ENCODE measurements at places on chromosomes 3 and 15. TPM values are rescaled to one million over a fixed set of nuclear protein-coding genes. Genes with fewer than 3 reads are reported as not detected.

Gene KAT2B
- total RNA-seq, result 41.4 TPM

DNA sequence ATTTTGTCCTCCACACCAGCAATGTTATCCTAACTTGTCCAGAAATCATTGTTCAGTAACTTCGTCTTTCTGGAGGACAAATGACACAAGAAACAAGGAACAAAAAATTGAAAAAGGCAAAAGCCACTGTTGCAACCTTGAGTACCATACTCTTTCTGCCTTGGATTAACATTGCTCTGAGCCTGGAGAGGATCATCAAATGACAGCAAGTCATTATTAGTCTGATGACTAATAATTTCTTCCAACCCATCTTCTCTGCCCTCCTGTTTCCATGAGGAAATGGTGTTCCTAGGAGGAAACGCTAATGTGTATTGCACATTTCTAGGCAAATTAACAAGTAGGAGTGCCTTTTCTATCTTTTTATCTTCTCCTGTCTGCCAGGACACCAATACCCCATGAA is 153.9 kb downstream of the PCCB start:
- no peak overlapping the region for H3K27ac ChIP-seq
- H3K36me3 ChIP-seq, result peaks cover 5% of the 10 kb centered on the region
- no peaks in the 10 kb centered on the region for H3K4me1 ChIP-seq
- H3K4me3 ChIP-seq, result no peak overlapping the region

- no peaks in the 10 kb centered on the region for H3K27me3 ChIP-seq
- H3K36me3 ChIP-seq, result no peaks in the 10 kb centered on the region
- no peak overlapping the region for H3K27ac ChIP-seq
- no peak for DNase-seq
These were observed 95.2 kb downstream of the SPATA16 start for GRCh38 chr3:173045770-173046382.

Gene MITF
- total RNA-seq, result 45.1 TPM

GRCh38 chr3:168803536-168803935 is 707.8 kb upstream of the GOLIM4 start:
- H3K36me3 ChIP-seq, result no peaks in the 10 kb centered on the region
- H3K27me3 ChIP-seq, result no peaks in the 10 kb centered on the region
- no peak for DNase-seq
- no peaks in the 10 kb centered on the region for H3K4me1 ChIP-seq

Gene ERC2
- 1.5 TPM for total RNA-seq

Gene OR5K2
- total RNA-seq, result not detected

DNA sequence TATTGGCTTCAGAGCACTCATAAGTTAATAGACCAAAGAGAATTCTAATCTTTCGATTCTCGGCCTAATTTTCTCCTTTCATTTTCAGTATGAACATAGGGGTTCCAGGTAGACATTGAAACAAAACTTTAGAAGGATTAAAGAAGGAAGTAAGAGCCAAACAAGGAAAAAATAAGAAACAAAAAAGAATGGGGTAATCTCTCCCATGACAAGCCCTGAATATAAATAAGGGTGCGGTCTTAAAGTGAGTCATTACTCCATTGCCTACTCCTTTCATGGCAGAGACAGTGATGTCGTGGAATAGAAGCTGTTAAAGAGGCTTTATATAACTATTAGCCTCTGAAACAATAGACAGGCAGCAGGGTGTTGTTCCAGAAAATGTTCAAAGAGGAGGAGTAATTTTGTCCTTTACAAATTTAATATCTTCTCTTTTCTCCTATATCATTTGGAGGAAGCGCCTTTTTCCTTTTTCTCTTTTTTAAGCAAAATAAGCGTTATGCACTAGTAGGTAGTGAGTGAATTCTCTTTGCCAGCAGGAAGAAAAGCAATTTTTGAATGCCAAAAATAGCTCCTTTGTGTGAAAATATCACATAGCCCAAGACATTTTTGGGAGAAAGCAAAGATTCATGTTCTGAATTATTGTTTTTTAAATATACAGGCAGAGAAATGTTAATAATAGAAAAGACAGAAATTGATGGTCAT is 607.9 kb upstream of the KCNMB2 start:
- H3K36me3 ChIP-seq, result no peaks in the 10 kb centered on the region
- no peak overlapping the region for H3K4me3 ChIP-seq
- H3K27ac ChIP-seq, result no peak overlapping the region
- H3K4me1 ChIP-seq, result no peaks in the 10 kb centered on the region
- H3K27me3 ChIP-seq, result no peaks in the 10 kb centered on the region

GRCh38 chr3:138987181-138987580 is 18.9 kb downstream of the PRR23A start:
- DNase-seq, result no peak
- H3K27me3 ChIP-seq, result no peaks in the 10 kb centered on the region
- H3K4me3 ChIP-seq, result no peak overlapping the region
- no peak overlapping the region for H3K27ac ChIP-seq

GRCh38 chr3:186489507-186489906 is 54.7 kb downstream of the CRYGS start:
- no peak overlapping the region for H3K27ac ChIP-seq
- H3K36me3 ChIP-seq, result no peaks in the 10 kb centered on the region
- H3K4me3 ChIP-seq, result no peak overlapping the region
- no peaks in the 10 kb centered on the region for H3K27me3 ChIP-seq

Gene ADCY5
- 5.6 TPM for total RNA-seq

DNA sequence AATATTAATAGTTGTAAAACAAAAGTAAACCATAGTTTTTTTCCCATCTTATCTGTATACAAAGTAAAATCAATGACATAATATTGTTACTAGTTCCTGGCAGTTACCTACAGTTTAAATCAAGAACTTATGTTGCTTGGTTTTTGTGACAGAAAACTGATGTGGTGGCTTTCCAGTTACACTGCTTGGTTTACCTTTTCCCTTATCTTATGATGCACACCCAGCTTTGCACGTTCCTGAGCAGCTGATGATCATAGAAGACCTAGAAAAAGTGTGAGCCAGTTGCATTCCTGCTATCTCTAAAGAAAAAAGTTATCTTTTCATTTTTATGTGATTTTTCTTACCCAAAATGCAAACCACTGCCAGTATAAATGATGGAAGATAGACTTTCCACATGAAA is 36.4 kb upstream of the LAMP3 start:
- no peak overlapping the region for H3K4me3 ChIP-seq
- no peaks in the 10 kb centered on the region for H3K4me1 ChIP-seq

DNA sequence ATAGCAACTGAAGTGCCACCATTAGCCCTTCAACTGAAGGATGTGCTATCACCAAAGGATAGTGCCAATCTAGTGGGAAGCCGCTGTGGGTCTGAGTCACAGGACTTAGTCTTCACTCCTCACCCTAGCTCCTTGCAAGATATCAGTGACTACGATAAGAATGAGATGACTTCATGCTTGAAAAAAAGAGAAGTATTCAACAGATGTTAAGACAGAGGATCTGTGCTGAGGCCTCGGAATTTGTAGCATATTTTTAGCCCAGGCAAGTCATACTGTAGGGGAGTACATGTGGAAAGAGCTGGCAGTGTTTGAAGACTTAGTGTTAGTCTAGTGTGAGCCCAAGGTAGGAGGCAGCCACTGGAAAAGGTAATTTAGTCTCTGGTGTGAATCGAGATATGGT is 270.7 kb upstream of the LRTM1 start:
- DNase-seq, result no peak
- H3K27me3 ChIP-seq, result no peaks in the 10 kb centered on the region
- no peaks in the 10 kb centered on the region for H3K36me3 ChIP-seq
- H3K27ac ChIP-seq, result no peak overlapping the region
- no peak overlapping the region for H3K4me3 ChIP-seq

DNA sequence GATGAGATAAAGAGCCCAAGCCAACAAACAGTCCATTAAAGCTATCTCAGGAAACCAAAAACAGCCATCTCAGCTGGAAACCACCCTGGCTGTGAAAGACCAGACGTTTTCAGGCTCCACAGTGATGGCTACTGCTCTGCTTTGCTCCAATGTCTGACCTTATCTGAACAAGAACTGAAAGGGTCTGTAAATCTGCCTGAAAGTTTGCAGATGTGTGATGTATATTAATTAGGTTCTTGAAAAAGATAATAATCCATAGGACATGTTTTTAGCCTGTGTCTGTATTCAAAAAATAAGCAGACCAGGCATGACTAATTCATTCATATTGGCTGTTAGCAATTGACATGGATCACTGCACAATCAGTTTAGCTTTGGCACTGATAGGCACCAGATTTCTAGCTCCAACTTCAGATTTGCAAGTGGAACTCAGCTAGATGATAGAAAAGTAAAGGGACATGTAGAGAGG is 611.4 kb upstream of the NAALADL2 start:
- H3K27me3 ChIP-seq, result no peaks in the 10 kb centered on the region
- H3K27ac ChIP-seq, result no peak overlapping the region
- no peak for DNase-seq
- H3K4me3 ChIP-seq, result no peak overlapping the region

Gene ZMYND10
- total RNA-seq, result 32.8 TPM

- H3K36me3 ChIP-seq, result no peaks in the 10 kb centered on the region
- no peaks in the 10 kb centered on the region for H3K27me3 ChIP-seq
- H3K4me1 ChIP-seq, result no peaks in the 10 kb centered on the region
- no peak overlapping the region for H3K27ac ChIP-seq
- DNase-seq, result no peak
These were observed 115.4 kb upstream of the ROPN1 start for GRCh38 chr3:124107104-124107890.
